Suppressor macrophage (primary cell): ENCODE measurements at places on chromosomes 7 and 10.

DNA sequence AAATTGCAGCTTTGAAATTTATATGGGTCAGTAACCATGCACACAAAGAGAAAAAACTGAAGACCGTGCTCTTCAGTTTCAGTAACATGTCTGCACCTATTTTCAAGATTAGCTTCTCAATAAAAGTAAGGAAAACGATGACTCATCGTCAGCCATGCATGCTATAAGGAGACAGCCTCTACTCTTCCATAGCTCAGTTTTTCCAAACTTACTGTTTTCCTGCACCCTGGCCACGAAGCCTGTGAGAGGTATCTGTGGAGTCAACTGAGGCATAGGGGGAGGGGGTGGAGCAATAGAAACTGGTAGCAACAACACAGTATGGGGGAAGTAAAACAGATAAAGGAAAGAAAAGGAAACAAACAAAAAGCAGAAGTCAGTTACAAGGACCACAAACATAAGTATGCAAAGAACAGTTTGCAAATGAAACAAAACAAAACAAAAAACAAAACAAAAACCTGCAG lies 58.0 kb downstream of the PDSS1 start:
- peak; percentile 43 for DNase-seq

- no peak for DNase-seq
These were observed 25.4 kb downstream of the INPP5A start for GRCh38 chr10:132562916-132563456.

DNA sequence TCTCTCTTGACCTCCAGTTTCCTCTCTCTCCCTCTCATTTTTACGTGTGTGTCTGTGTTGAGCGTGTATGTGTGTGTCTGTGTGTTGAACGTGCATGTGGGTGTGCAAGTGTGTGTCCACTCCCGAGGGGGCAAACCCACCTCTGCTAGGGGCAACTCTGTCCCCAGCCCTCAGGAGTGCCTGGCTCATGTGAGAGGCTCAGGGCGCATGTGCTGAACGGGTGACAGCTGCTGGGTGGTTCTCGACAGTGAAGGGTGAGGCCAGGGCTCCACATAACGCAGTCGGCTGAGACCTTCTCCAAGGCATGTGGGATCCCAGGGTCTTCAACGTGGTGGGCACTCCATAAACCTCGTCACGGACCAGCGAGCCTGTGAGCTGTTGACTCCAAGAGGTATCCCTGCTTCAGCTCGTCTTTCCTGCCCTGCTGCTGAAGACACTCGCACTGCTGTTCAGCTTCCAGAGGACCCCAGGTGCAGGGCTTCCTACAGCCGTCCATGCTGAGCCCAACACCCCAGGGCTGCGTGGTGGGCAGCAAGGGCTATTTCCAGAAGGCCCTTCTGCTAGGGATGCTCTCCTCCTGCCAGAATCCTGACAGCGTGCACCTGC lies 361.6 kb upstream of the SHH start:
- no peak for DNase-seq

DNA sequence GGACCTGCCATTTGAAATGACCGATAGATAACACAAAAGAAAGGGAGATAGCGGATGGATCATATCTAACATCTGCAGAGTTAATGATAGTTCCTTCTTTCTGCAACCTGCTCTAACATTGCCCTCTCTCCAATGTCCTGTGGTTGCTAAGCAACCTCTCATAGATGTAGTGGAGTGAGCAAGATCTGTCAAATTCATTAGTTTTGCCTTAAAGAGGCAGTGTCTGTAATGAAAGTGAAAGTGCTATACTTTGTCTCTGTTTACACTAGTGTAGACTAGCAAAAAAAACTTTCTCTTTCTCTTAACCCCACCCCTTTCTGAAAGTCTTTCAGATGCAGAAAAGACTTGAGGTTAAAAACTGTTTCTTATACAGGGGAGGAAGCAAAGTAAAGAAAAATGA lies 1196.9 kb downstream of the SORCS3 start:
- DNase-seq, result no peak

- DNase-seq, result no peak
These were observed 58.9 kb downstream of the CALML3 start for GRCh38 chr10:5583525-5584175.

DNA sequence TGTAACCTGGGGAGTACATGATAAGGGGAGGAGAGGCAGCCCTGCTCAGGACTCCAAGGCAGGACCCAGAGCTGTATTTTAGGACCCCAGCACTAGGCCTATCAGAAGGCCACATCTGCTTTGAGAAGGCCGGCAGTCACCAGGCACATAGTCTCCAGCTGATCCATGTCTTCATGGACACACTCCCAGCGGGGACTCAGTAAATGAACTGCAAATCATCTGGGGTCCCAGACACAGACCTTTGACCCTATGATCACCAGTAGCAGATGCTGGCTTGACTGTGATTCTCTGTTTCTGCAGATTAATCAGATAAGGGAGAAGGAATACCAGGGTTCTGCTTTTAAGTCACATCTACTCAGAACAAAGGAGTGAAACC lies 341.4 kb upstream of the PODXL start:
- DNase-seq, result no peak

- peak; percentile 90 for DNase-seq
These were observed 20.4 kb downstream of the SH2B2 start for GRCh38 chr7:102306916-102307677.

- peak; percentile 88 for DNase-seq
These were observed 50.6 kb downstream of the PWWP2B start for GRCh38 chr10:132447446-132448247.

DNA sequence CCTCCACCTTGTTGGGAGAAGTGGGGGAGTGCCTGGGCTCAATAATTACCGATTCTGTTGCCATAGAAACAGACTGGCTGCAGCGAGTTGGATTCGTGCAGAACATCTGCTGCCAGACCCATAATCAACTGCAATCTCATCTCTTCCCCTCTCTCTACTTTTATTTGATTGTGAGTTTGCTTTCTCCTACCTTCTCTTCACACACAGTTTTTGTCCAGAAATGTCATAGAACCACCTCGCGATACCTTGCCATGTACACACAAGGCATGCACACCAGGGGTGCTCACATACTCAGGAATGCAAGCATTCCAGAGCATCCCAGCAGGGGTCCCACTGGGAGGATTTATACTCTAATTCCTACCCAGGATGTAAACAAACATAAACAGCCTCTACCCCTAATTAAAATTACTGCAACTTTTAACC lies 262.2 kb upstream of the AOAH start:
- no peak for DNase-seq

- DNase-seq, result no peak
These were observed 101.1 kb upstream of the RET start for GRCh38 chr10:42975558-42976340.

GRCh38 chr7:73439410-73439704 lies 5.8 kb downstream of the FZD9 start:
- DNase-seq, result no peak

DNA sequence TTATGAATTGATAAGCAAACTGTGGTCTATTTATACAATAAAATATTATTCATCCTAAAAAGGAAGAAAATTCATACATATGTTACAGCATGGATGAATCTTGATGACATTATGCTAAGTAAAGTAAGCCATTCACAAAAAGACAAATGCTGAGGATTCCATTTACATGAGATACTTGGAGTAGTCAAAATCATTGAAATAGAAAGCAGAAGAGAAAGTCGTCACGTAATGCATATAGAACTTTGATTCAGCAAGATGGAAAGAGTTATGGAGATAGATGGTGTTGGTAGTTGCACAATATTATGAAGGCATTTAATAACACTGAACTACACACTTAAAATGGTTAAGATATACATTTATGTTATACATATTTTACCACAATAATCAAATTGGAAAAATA lies 309.7 kb upstream of the KLF6 start:
- no peak for DNase-seq

DNA sequence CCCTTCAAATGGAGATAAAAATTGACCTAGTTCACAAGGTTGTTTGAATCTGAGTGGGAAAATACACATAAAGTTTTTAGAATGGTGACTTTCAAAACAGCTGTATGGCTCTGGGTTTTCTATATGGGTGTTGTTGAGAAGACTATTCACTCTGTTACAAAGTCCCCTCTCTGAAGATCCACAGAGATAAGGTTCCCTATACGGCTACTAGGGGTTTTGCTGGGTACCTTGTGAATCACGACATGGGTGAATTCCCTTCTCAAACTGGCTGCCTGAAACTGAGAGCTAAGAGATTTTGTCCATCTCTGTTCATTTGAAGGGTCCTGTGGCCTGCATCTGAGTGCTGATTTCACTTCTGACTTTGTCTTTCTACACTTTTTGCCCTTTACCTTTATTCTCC lies 11.8 kb upstream of the SLC13A1 start:
- no peak for DNase-seq

DNA sequence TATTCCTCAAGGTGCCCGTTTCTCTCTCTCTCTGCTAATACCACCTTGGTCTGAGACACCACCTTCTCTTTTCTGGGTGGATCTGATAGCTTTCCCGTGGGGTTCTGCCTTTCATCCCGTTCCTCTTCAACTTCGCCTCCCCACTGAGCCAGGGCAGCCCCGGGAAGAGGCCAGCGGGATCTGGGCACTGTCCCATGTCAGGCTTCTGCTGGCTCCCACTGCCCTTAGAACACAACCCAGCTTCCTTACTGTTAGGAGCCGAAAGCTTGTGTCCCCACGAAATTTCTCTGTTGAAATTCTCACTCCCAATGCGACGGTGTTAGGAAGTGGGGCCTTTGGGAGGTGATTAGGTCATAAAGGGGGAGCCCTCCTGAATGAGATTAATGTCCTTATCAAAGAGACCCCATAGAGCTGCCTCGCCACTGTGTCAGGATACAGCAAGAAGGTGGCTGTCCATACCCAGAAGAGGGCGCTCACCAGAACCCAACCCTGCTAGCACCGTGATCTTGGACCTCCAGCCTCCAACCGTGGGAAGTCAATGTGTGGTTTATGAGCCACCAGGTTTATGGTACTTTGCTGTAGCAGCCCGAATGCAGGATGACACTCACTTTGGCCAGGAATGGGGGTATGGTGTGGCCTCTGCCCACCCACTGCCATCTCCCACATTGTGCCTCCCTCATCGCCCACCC lies 79.2 kb downstream of the CAMK1D start:
- no peak for DNase-seq

- no peak for DNase-seq
These were observed 186.0 kb upstream of the PRPS1L1 start for GRCh38 chr7:18213652-18214051.

DNA sequence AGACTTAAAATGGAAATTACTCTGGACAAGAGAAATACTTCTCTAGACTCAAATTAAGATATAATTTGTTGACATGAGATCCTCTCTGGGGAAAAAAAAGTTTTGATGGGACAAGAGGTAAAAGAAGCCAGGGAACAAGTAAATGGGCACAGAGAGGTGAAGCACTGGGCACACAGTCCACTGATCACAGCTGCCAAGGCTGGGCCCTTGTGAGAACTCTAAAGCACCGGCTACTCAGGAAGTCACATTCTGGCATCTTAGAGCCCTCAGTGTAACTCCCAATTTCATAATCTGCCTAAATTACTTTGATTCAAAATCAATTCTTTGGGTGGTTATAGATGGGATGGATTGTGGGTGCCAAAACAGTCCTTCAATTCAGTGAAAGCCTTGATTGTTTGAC lies 123.2 kb upstream of the CACNA2D1 start:
- DNase-seq, result no peak

DNA sequence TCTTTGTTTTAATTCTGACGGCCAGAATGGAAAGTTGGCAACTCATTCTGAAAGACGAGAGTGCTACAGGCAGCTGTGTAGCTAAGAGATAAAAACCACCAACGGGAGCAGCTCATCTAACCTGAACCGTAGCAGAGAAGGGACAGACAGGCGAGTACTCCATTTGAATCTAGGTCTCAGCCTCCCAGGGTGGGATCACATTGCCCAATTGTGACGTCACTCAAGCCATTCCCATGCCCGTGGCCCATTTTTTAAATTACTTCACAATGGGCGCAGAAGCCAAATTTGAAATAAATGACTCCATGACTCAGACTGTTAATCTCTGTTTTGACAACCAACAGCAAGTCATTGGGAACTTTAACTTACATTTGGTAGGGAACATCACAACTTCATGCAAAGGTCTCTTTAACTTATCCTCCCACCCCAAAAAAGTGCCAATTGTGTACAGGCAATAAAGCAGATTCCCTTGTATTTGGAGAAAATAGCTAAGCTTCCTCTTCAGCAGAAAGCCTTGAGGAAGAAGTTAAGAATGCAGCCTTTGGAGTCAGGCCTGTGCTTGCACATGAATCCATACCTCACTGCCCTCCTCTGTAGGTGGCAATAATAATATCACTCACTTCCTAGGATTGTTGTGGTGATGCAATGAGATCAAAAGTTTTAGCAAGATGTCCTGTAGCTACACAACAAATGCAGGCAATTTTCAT lies 93.2 kb upstream of the KIF5B start:
- peak; percentile 59 for DNase-seq

GRCh38 chr10:29386342-29386999 lies 97.6 kb downstream of the LYZL1 start:
- peak; percentile 13 for DNase-seq

DNA sequence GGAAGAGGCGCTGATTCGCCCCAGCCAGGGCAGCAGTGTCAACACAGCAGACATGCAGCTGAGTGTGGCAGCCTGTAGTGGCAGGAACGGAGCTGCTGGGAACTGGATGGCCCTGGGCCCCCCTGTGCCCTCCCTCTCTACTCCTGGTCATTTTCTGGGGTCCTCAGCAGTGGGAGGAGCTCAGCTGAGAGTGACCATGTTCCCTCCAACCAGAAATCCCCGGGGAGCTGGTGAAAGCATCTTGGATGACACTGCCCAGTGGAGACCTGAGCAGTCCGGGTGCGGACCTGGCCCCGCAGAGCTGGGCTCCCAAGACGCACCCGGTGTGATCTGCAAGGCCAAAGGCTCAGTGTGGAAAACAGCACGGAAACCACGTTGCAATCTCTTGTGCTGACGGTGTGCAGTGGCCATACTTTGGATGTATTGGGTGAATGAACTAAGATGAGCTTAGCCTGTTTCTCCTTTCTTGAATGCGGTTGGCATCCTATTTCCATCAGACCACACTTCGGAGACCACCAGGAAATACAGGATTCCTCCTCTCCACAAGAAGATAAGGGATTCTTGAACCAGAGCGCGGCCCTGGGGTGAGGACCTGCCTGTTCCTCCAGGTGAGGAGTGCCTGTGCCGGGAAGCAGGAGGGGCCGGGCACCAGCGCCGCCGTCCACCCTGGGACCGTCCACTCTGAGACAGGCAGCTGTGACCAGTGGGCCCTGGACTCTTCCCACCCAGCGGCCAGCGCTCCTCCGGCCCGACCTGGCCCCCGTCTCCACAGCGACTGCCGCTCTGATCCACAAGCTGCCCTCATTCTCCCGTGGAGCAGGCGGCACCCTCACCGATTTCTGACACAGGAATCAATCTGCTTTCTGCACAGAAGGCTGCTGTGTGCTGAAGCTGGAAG lies 93.5 kb upstream of the DIP2C start:
- no peak for DNase-seq

GRCh38 chr7:149409895-149410294 lies 51.0 kb downstream of the ZNF777 start:
- no peak for DNase-seq

GRCh38 chr10:90372451-90372850 lies 485.4 kb downstream of the HTR7 start:
- no peak for DNase-seq

GRCh38 chr7:18179093-18179492 lies 151.4 kb upstream of the PRPS1L1 start:
- peak; percentile 13 for DNase-seq
